ENCODE measurements at places on chromosomes 12 and 14.
A peak's percentile ranks its signal among the peaks of the same experiment; 100 is the strongest.

GRCh38 chr14:65239143-65239937, 137.0 kb upstream of the MAX start:
- no peak for DNase-seq

DNA sequence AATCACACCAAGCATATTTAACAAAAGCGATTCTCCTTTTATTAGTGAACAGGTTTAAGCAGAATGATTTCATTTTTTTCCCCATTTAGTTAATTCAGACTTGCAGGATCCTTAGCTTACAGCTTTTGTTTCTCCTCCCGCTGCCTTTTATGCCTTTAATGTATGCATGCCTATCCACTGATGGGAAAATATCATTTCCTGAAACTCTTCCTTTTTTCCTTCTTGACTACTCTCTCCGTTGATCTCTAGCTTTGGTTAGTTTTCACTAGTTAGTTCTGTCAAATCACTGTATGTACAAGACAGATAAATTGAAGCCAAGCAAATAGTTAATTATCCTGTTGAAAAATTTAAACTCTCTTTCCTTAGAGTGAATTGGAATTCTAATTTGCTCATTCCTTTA, 26.3 kb downstream of the NKX2-1 start:
- no peak for DNase-seq

GRCh38 chr12:55729819-55730818, 1.3 kb upstream of the CD63 start:
- peak; percentile 39 for DNase-seq

DNA sequence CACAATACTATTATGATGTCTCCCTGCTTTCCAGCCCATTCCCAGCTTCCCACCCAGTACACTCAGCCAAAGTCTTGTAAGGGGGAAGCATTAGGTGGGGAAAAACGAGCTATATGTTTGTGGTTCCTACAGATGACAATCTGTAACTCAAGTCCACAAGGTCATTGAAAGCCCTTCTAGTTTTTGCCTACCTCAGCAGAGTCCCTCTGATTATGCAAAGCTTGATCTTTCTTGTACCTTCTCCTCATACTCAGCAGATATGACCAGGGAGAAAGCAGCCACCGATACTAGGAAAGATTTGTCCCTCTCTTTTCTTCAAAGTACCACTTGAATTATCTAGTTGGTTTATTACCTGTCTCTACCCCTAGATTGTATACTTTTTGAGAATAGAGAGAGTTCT, 10.6 kb downstream of the CMAS start:
- DNase-seq, result no peak

GRCh38 chr12:121446750-121447149, 46.8 kb downstream of the RNF34 start:
- no peak for DNase-seq

GRCh38 chr12:105444653-105445102, 114.2 kb downstream of the C12orf75 start:
- no peak for DNase-seq

GRCh38 chr14:48333221-48333920, 658.0 kb upstream of the MDGA2 start:
- no peak for DNase-seq

All from amniotic stem cell (primary cell).